ENCODE measurements at places on chromosomes 5 and 9.

DNA sequence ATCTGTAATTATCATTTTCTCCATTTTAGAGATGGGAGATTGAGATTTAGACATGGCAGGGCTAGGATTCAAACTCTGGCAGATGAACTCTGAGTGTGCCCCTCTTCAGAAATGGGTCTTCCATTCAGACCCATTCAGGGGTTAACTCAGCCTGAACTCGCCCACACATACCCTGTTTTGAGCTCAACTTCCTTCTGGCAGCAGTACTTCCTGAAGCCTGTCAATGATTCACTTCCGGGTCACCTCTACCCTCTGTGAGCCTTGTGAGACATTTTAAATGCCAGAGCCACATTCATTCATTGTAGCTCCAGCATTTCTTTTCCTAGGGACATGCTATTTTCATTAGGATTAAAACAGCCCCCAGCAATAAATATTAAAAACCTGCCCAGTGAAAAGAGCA is 209.3 kb upstream of the SLC24A2 start:
- no peak for DNase-seq

- no peak for DNase-seq
These were observed 179.8 kb downstream of the ENC1 start for GRCh38 chr5:74460694-74461093.

- no peak for DNase-seq
These were observed 4.3 kb downstream of the MGAT4B start for GRCh38 chr5:179802207-179802883.

DNA sequence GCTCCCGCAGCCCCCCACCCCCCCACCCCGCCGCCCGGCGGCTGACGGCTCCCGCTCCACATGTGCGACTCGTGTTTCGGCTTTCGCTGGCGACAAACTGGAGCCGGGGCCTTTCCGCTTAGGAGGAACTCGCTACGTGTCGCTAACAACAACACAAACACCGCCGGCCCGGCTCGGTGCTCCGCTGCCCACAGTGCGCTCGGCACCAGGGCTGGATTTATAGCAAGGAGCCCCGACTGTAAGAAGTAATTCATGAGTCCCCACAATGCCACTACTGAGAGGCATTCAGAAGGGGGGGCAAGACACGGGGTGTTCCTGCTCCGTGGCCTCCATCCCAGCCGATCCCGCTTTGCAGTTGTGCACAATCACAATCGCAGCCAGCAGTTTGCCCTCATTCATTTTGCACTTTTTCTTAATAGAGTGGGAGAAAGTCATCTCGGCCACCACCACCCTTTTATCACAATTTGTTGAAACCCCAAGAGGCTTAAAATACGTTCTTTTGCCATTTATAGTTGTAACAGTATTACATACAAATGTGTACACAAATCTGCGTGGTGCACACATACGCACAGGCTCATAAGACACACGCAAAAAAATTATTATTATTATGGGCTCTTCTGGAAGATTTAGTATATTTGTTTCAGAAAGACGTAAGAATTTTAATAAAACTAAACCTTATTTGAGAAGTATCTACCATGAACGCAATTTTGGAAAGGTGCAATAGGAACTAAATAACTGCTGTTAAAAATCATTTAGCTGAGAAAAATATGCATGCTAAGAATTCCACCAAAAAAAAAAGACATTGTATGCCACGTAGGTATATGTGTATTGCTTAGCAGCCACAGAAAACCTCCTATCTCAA is 48.1 kb downstream of the EBF1 start:
- no peak for DNase-seq

GRCh38 chr5:140000332-140000731 is 42.8 kb downstream of the NRG2 start:
- no peak for DNase-seq

DNA sequence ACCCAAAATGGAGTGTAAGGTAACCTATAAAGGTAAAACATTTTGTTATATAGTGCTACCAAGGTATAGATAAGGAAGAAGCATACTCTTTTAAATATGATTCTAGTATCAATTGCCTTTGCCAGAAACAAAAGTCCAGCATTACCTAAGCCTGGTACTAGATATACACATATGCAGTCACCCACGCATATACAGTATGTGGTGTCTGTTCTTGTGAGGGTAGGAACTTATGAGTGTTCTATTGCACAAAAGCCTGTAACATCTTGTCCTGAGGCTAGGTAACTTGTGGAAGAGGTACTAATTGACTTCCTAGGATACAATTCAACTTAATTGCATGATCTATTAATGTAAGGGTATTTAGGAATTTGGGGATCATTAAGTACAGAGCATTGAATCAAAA is 31.3 kb upstream of the IFNE start:
- DNase-seq: no peak

DNA sequence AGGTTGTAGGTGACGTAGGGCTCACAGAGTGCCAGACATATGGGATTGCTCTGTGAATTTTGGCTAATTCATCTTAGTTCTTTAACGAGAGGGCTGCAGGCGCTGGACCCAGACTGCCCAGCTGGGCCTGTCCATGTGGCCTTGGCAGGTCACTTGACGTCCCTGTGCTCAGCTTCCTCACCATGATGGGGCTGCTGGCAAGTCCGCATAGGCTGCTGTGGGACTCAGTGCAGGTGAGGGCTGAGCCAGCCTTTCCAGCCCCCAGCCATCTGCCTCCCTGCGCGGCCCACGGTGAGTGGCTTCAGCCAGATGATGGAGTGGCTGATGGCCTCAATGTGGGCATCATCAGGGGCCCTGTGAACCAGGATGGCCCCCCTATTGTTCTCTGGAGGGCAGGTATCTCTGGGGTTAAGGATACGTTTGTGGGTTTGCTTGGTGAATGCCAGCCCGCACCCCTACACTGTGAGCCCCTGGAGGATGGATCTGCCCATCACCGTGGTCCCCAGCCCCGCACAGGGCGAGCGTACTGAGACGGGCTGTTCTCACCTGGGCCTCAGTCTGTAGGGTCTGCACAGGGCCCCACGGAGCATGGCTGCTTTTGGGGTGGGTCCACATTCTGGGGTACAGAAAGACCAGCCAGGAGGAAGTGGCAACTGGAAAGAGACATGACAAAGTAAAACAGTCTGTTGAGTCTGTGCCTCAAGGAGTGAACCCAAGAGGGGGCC is 3.7 kb downstream of the CARD19 start:
- DNase-seq: peak; percentile 7

- no peak for DNase-seq
These were observed 4.6 kb upstream of the FEM1C start for GRCh38 chr5:115549154-115549553.

DNA sequence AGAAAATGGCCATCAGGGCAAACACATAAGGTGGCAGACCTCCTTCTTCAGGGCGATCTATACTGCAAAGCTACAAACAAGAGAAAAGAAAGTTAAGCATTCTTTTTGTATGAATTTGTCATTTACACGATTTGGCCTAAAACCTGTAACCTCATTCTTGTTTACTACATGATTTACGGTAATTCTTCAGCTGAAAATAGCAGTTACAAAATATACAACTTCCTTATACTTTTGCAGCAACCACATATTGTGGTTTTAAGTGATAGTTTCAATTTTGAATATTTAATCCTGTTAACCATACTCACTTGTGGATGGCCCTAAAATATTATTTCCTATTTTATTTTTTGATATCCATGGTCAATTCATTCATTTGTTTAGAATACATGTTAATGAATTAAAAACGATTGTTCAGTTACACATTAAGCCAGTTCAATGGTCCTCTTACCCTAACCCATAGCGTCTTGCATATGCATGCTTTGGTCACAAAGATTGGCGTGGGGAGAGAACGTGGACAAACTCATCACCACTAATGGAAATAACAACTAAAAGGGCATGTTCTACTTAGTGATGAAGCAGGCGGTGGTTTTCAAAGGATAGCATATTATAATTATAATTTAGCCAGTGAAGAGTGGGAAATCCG is 16.6 kb downstream of the TUT7 start:
- no peak for DNase-seq

GRCh38 chr5:50325237-50325832 is 115.8 kb downstream of the EMB start:
- no peak for DNase-seq

GRCh38 chr5:133825631-133826289 is 142.7 kb downstream of the C5orf15 start:
- no peak for DNase-seq

Measured in Caco-2 (cell line).